ENCODE measurements at places on chromosomes 7 and 10.

DNA sequence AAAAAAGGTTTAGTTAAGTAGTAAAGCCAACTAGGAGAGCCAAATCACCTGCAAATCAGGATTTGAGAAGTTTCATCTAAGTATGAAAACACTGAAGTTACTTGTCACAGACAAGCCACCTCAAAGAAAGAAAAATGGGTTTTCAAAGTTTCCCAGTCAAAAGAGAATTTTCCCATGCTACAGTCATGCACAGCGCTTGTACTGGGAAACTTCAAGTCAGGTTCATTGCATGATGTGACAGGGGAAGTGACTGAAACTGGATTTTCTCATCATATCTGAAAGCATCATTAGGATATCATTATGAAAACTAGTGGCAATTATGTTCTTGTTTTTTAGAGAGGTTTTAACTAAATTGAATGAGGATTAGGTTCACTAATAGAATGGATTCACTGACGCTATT is 167.0 kb downstream of the SGMS1 start:
- DNase-seq, result no peak

DNA sequence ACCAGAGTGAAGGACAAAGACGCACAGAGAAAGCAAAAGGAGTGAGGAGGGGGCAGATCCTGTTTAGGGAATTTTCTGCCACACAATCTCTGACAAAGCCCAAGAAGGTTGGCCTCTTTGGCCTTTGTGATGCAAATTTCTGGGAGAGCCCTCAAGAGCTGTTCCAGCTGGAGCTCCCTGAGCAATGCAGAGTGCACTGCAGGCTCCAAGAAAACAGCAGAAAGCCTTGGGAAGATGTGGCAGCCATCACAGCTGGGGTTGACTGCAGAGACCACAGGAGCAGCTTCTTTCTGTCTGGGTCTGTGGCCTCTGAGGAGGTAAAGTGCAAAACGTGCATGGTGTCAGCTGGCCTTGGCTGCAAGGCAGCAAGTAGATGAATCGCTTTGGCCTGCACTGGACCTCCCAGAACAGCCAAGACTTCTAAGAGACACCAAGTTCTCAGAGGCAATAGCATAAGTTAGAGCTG is 200.2 kb downstream of the ELMO1 start:
- no peak for DNase-seq

DNA sequence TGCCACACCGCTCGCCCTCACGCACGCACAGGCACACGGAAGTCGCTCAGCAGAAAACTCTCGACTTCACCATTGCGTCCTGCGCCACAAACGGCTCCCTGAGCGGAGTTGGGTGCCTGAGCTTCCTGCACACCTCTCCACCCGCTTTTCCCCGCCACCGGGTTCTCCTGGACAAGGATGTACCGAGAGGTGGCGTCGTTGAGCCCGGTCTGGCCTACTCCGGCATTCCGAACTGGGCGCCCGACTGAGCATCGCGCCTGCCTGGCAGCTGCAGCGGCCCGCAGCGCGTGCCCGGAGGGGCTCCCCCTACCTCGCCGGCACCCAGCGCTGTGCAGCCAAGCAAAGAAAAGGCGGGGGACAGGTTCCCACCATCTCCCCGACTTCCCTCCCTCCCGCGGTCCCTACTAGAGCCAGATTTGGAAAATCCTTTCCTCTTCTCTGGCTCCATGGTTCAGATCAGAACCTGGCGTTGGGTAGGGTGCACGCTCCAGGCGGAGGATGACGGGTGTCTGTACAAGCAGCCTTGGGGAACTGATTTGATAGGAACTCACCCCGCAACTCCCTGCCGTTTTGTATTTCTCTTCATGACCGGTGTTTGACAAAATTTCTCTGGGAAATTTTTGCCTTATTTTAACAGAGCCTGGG is 1.7 kb downstream of the SORCS3 start:
- DNase-seq, result no peak

GRCh38 chr10:4504550-4504949 is 321.5 kb upstream of the AKR1E2 start:
- no peak for DNase-seq

DNA sequence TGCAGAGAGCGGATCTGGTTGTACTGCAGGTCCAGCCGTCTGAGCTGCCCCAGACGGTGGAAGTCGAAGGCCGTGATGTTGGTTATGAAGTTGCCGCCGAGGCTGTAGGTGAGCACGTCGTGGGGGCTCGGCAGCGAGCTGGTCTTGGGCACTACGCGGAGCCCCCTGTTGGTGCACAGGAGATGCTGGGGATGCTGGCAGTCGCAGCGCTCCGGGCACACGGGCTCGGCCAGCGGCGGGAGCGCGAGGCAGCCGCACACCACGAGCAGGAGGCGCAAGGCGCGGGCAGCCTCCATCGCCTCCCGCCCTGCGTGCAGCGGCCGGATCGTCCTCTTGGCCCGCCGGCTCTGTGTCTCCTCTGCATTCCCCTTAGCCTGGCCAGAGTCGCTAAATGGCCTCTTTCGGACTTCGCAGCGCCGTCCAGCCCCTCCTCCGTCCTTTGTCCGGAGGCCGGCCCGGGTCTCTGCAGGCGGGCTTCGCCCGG is 337 bp downstream of the TRIL start:
- DNase-seq, result no peak

DNA sequence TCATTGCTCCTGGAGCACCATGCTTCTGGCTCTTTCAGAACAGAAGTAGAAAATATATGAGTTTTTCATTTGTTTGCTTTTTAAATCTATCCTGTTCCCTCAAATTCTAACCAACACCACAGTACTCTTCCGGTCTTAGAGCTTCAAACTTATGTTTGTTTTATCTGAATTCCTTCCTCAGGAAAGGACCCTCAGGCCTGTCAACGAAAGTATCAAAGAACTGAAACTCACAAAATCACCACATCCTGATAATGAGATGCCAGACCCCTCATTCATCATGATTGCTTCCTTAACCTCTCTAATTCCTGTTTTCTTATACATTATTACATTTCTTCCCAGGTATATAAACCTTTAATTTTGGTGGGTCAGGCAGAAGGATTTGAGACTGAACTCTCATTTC is 135.2 kb downstream of the BMS1 start:
- DNase-seq, result no peak

GRCh38 chr7:37297546-37297945 is 151.1 kb downstream of the ELMO1 start:
- DNase-seq, result no peak

- no peak for DNase-seq
Observed at GRCh38 chr7:35576031-35576573, 118.8 kb downstream of the HERPUD2 start.

- no peak for DNase-seq
Observed at GRCh38 chr10:73765066-73765465, 16.8 kb upstream of the CHCHD1 start.

DNA sequence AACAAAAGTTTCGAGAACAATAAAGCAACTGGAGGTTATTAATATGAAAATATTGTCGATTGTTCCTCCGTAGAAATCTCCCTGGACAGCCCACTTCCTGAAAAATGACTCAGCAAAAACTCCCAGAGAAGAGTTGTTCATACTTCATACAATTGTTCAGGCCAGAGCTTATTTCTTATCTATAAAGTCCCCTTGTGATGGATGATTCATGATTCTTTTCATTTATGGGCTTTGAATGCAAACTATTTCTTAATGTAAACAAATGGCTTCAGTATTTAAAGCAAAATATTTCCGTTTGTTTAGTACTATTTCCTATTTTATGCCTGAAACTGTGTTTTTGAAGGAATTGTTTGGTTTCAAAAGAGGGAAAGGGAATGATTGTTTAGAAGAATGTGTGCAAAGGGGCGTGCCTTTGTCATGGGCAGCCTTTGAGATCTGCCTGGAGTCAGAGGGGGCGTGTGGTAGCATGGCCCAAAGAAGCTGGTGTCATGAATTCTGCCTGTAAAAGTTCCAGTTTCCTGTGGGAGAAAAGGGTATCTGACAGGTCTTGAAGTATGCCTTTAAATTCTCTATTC is 26.2 kb upstream of the EXOC6 start:
- peak; percentile 65 for DNase-seq

DNA sequence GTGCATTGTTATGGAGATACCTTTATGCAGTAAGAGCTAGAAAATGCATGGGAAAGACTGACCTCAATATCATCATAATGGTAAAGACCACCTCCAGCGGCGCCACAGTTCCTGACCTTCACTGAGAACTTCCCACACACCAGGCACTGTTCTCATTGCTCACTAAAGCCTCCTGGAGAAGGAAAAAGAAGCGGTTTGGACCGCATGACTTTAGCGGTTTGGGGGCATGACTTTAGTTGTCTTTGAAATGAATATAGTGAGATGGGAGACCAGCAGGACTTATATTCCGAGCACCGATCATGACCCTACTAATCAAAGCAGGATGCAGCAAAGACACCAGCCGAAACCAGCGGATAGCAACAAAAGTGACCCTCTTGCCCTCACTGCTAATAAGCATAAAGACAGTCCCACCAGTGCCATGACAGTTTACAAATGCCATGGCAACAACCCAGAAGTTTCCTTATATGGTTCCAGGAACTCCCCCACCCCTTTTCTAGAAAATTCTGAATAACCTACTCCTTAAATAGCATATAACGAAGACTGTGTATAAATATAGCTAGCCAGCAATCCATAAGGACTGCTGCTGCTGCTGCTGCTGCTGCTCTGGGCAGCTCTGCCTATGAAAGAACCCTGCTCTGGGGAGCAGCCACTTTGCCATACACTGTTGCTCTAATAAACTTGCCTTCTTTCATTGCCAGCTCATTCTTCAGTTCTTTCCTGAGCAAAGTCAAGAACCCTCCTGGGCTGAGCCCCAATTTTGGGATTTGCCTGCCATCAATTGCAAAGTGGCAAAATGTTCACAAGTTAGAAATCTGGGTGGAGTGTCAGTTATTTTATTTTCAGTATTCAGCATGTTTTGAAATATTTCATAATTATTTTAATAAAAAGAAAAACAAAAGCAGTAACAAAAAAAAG is 694.1 kb downstream of the SUGCT start:
- no peak for DNase-seq

- DNase-seq, result no peak
Observed at GRCh38 chr10:112002206-112002605, 181.4 kb downstream of the GPAM start.

DNA sequence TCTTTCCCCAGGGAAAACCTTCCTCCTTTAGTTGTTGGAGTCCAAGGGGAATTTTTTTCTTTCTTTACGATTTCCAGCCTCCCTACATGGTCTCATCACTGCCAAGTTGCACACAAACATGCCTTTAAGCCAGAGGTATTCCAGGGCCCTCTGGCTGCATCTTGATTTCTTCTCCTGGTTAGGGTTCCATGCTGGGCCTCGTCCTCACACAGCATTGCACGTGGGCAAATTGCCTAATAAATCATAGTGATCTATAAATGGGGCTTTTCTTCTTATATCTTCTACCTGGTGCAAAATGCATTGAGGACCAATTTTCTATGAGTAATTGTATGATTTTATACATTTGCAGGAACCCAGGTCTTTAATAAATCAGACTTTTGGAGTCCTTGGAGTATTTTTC is 284.2 kb downstream of the C7orf25 start:
- no peak for DNase-seq

DNA sequence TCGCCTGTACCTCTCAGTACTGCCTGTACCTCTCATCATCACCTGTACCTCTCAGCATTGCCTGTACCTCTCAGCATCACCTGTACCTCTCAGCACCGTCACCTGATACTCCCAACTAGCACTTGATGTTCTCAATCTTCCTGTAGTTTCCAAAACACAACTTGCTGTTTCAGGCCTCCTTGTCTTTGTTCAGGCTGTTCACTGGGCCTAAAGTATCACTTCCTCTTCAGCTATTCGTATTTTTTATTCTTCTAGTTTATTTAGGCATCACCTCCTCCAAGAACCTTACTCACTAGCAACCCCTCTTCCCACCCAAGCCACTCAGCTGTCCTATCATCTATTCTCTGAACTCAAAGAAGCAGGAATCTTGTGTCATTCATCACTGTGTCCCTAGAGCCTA is 24.1 kb downstream of the OR6B1 start:
- DNase-seq, result no peak

- peak; percentile 50 for DNase-seq
Observed at GRCh38 chr10:86979977-86980448, 11.7 kb downstream of the ADIRF start.

DNA sequence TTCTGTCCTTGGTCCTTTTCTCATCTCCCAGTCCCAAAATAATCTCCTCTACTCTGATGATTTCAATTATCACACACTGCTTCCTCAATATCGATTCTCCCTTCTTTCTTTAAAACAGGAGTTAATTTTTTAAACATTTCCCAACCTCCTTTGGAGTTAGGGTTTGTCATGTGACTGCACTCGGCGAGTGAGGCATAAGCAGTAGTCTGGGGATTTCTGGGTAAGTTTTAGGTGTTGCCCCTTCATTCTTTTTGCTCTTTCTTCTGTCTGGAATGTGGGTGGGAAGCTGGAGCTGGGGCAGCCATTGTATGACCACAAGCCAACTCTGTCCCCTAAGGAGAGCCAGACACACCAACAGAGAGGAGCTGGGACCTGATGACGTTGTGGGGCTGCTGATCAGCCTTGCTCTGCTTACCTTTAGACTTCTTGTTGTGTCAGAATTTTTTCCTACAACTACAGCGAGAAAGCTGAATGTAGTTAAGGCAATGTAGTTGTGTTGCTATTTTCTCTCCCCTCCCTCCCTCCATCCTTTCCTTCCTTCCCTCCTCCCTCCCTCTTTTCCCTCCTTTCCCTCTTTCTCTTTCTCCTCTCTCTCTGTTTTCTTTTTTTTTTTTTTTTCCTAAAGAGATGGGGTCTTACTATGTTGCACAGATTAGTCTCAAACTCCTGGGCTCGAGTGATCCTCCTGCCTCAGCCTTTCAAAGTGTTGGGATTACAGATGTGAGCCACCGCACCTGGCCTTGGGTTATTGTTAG is 6.5 kb upstream of the TSPAN14 start:
- no peak for DNase-seq

DNA sequence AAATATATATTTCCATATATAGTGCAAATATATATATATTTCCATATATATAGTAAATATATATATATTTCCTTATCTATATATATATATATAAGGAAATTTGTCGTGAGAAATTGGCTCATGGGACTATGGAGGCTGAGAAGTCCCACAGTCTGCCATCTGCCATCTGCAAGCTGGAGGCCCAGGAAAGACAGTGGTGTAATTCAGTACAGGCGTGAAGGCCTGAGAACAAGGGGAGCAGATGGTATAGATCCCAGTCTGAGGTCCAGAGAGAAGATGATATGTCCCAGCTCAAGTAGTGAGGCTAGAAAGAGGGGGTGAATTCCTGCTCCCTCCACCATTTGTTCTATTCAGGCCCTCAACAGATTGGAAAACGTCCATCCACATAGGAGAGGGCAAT is 78.9 kb downstream of the MTPN start:
- no peak for DNase-seq

GRCh38 chr10:18594574-18595156 is 56.7 kb downstream of the NSUN6 start:
- no peak for DNase-seq

GRCh38 chr7:1062296-1063294 is 18.2 kb downstream of the GPR146 start:
- DNase-seq, result no peak

DNA sequence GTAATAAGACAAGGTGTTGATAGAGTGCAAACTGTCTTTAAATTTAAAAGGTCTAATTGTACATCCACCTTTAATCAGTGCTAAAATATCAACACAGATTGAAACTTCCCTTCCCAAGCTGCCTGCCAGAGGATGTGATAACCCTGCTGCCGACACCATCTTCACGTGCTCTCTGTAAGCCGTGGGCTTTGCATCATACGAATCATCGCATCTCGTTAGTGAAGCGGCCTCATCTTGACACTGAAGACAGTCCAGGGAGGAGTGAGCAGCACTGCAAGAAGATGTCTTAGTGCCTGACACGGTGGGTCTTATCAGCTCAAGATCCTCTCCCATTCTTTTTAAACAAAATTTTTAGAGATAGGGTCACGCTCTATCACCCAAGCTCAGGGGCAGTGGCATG is 518.8 kb downstream of the PTPRN2 start:
- DNase-seq, result no peak

All from hepatic stellate cell (primary cell).